ENCODE measurements at places on chromosomes 7 and 10.
A peak's percentile ranks its signal among the peaks of the same experiment; 100 is the strongest.

GRCh38 chr10:44036425-44036824 is 348.5 kb downstream of the CXCL12 start:
- no peak for DNase-seq

DNA sequence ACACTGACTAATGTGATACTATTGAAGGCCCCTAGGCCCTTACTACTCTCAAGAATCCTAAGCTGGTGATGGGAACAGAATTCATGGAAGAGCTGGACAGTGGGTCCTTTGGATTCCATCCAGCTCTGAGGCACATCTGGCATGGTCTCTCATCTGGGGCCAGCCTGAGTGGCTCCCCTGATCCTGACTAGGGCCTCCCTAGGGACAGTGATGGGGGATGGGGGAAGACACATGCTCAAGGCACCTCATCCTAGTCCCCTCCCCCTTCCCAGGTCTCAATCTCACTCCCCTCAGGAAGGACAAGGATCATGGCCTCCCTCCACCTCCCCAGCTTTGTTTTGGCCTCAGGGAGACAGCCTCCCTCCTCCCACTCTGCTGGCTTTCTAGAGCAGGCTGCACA is 1.8 kb downstream of the KCNIP2 start:
- DNase-seq = no peak

DNA sequence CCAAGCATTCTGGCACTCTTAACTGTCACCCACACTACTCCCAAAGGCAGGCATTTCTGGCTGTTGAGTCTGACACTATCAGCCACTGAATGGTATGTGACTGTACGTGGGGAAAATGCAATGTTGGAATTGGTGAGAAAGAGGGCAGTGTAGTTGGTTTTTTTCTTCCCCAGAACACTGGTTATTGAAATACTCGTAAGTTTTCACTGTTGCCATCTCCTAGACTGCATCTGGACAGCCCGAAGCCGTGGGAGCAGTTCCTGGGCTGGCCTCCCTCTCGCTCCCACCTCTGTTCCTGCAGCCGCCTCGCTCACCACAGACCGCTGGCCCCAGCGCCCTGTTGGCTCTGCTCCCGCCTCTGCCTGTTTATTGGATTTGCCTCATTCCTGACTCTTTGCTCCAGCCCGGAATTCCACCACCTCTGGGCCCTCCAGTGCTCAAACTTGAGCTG is 5.7 kb downstream of the PLCE1 start:
- DNase-seq = no peak

DNA sequence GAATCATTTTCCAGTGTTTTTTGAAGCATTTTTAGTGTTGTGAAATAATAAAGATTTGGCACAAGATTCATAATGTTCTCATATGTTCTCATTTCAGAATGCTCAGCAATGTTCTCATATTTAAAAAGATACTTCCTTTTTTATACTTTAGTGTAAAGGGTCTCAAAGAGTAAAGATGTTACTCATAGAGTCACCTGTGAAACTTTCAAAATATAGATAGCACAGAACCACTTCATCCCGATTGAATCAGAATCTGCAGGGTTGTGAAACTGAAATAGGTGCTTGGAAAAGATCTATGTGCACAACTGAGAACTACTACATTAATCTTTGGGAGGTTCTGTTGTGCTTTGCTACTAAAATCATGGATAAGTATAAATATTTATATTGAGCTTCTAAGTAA is 144.7 kb downstream of the MDFIC start:
- DNase-seq = no peak

DNA sequence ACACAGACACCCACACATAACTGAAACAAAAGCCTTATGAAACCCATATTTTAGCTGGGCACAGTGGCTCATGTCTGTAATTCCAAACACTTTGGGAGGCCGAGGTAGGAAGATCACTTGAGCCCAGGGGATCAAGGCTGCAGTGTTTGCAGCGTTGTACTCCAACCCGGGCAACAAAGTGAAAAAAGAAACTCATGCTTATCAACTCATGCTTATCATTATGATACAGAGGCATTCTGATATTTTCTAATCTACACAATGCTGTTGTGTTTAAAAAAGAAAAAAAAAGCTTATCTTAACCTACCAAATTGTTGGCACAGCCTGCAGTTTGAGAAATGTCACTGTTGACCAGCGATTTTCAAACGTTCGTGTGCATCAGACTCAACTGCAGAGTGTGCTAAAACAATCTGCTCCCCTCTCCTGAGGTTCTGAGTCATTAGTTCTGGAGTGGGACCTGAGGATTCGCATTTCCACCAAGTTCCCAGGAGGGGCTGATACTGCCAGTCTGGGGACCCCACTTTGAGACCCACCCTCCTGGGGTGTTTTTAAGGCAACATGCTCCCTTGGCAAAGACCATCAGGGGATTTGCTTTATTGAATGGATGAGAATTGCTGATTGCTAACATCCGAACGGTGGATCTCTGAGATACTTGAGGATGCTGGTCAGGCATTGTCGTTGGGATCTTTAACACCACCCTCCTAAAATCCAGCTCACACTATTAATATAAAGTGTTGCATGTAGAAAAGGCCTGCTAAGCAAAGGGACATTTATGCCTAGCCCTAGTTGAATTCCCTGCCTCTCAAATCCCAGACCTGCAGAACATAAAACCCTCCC is 16.2 kb downstream of the CHST3 start:
- DNase-seq = no peak

GRCh38 chr7:115359955-115360354 is 438.1 kb downstream of the MDFIC start:
- no peak for DNase-seq

GRCh38 chr7:141754939-141755338 is 9.0 kb upstream of the TAS2R3 start:
- no peak for DNase-seq

- no peak for DNase-seq
These were observed 143.6 kb downstream of the HBP1 start for GRCh38 chr7:107312418-107312817.

DNA sequence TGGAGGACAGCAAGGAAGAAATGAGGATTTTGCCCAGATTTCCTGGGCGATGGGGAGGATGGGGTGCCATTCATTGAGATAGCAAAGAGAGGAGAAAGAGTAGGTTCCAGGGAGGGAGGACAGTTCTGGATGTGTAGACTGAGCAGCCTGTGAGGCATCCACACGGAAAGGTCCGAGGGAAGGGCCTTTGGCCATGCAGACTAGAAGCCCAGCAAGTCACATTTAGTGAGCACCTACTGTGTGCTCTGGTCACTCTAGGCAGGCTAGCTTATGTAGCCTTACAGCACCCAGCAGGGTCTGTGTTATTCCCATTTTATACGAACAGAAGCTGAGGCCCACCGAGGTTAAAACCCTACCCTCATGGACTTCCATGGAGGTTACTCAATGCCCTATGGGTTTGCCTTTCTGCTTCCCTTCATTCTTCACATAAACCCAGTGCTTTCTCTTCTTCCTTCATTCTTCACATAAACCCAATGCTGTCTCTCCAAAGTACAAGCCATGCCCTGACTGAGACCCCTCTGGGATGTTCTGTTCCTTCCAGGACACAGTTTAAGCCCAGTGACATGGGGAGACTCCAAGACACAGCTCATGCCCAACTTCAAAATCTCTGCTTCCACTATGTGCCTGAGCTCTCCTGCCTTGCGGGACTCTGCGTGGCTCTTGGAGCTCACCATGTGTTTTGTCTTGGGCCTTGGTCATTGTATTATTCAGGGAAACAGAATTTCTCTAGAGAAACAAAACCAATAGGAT is 13.7 kb downstream of the IL2RA start:
- DNase-seq = no peak

DNA sequence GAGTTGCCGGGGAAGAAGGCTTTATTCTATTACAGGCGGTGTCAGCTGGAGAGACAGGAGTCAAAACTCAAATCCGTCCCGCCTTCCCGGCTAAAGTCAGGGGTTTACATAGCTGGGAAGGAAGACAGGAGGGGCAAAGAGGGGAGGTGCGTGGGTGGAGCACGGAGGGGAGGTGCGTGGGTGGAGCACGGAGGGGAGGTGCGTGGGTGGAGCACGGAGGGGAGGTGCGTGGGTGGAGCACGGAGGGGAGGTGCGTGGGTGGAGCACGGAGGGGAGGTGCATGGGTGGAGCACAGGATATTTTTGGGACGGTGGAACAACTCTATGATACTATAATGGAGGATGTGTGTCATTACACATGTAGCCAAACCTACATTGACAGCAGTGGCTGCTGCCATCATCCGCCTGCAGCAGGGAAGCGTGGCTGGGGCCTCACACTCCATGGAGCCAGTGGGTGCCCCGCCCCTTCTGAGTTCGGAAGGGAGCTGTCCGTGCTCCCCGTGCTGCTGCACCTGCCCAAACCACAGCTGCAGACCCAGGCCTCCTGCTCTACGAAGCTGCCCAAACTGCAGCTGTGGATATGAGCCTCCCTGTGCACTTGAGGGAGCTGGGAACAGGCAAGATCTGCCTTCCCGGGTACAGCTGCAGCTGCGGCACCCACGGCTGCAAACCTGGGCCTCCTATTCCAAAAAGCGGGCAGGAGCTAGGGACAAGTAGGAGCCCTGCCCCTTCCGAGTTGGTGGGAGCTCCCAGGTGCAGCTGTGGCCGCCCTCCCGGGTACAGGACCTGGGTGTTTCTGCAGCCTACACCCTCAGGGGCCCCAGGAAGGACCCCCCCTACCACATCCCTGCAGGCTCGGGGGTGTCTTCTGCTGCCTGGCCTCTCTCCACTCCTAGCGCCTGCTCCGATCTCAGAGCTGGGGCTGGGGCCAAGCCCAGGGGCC is 119.4 kb downstream of the DYNC2I1 start:
- peak; percentile 49 for DNase-seq

DNA sequence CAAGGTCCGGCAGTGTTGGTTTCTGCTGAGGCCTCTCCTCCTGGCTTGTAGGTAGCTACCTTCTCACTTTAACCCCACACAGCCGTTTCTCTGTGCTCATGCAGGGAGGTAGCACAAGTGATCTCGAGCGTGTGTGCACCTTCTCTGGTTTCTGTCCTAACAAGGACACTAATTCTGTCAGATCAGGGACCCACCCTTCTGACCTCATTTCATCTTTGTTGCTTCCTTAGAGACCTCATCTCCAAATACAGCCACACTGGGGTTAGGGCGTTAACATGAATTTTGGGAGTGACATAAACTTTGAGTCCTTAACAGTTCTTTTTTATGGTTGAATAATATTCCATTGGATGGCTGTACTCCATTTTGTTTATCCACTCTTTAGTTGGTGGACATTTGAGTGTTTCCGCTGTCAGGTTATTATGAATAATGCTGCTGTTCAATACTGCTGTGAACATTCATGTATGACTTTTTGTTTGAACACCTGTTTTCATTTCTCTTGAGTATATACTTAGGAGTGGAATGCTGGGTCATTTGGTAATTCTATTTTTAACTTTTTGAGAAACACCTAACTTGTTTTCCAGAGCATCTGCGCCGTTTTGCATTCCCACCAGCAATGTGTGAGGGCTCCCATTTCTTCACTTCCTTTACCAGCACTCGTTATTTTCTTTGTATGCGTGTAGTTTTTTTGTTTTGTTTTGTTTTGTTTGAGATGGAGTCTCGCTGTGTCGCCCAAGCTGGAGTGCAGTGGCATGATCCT is 57.5 kb downstream of the LCOR start:
- no peak for DNase-seq

- DNase-seq = no peak
These were observed 35.2 kb downstream of the ZNF487 start for GRCh38 chr10:43471935-43472720.

- DNase-seq = no peak
These were observed 82.0 kb downstream of the MICALL2 start for GRCh38 chr7:1377111-1377909.

DNA sequence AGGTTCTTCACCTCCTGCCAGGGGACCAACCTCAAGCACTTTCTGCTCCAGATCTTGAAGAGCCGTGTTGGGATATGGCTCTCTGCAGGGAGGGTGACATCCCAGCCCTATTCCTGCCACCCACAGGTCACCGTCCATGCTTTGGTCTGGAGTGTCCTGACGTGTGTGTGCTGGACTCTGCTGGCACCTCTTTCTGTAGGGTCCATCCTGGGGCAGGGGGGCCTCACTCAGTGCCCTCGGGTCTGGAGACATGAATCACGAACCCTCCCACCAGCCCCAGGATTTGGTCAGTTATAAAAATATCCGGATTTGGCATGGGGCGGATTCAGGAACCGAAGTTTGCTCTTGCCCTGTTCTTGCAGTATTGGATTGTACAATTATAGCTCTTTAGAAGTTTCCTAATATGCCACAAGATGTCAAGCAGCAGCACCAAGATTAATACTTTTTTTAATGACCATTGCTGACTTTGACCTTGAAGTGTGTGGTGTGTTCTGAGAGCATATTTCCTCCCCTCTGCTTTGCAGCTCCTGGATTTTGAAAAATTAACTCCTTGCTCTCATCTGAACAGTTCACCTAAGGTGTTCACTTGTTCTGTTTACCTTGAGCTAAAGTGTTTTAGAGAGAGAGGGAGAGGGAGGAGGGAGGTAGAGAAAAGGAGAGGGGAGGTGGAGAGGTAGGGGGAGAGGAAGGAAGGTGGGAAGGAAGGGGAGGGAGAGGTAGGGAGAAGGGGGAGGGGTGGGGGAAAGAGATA is 95.4 kb upstream of the SHH start:
- DNase-seq = no peak

DNA sequence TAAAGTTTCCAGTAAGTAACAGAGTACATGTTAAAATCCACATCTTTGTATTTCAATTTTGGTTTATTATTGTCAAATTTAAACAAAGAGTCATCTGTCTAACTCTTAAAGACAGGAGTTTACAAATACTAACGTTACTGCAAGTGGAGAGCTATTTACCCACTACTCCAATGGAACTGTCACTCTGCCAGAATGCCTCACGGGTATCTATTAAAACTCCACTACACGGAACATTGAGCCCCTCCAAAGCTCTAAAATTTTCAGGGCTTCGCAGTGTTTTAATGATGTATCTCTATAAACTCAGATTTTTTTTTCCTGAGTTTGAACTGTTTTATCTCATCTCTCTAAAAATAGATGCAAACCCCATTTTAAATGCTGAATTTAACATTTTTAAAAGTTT is 388.7 kb upstream of the SEMA3A start:
- no peak for DNase-seq

- DNase-seq = no peak
These were observed 29.0 kb upstream of the GNA12 start for GRCh38 chr7:2873146-2873545.

- no peak for DNase-seq
These were observed 95.1 kb downstream of the GLRX3 start for GRCh38 chr10:130231251-130231741.

DNA sequence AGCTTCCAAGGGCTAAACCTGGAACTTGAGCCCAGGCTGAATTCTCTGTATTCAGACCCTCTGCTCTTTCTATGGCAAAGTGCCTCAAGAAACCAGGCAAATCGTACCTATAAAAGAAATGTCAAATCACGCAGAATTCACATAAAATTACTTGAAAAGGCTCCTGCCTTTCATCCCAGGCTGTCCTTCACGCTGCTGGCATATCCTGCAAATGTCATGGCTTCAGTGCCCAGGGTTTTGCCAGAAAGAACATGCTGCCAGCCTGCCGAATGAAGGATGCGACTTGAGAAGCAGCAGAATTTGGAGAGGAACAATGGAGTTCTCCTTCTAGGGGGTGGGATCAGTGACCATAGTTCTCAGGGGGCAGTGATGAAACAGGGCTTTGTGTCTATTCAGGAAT is 602.5 kb upstream of the GALNT17 start:
- DNase-seq = no peak

Measured in putamen (tissue), 1 donor.